ENCODE measurements at places on chromosomes 2 and 18. TPM values are rescaled to one million over a fixed set of nuclear protein-coding genes. Genes with fewer than 3 reads are reported as not detected.

The MYO3B gene
- 4.1 TPM for total RNA-seq

The RBM44 gene
- 1.9 TPM for total RNA-seq

The MARCHF4 gene
- total RNA-seq: not detected

The UGT1A10 gene
- not detected for total RNA-seq

The WDR54 gene
- 67.9 TPM for total RNA-seq

The ASPRV1 gene
- 2.0 TPM for total RNA-seq

The DNAJC5G gene
- total RNA-seq: not detected

The OSR1 gene
- not detected for total RNA-seq

The C2orf66 gene
- 0.60 TPM for total RNA-seq

The CRYGD gene
- not detected for total RNA-seq

The RIF1 gene
- 50.4 TPM for total RNA-seq

The PRADC1 gene
- total RNA-seq: 15.0 TPM

- DNase-seq: no peak
Measured at GRCh38 chr2:125310657-125311364, 1285.7 kb downstream of the CNTNAP5 start.

DNA sequence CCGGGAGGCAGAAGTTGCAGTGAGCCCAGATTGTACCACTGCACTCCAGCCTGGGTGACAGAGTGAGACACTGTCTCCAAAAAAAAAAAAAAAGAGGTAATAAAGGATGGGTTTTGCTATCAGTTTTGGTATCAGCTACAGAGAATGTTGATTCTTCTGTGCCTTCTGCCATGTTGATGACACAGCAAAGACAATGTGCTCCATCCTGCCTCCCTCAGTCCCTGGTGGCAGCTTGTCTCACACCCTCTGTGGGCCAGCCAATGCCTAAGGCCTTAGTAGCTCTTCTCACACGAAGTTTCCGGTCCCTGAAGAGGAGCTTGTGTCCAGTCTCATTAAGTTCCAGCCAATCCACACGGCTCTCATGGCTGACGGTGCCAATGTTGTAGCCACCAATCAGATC lies 17.6 kb downstream of the IFT172 start:
- DNase-seq: no peak

DNA sequence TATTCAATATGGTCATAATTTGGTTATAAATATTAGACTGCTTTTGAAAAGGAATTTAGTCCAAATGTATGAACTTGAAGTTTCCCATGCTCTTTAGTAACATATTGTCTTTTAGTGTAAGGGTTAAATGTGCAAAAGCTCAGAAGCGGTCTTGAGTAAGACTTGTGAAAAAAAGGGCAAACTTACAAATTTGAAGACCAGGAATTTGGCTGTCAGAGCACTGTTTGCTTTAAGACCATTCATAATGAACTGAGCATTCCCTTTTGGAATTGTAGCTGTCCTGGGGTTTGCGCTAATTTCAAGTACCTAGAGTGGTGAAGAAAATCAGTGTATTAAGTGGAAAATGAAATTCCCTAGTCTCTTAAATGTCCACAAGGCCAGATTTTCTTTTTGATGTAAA lies 6.9 kb upstream of the ZEB2 start:
- no peak for DNase-seq

DNA sequence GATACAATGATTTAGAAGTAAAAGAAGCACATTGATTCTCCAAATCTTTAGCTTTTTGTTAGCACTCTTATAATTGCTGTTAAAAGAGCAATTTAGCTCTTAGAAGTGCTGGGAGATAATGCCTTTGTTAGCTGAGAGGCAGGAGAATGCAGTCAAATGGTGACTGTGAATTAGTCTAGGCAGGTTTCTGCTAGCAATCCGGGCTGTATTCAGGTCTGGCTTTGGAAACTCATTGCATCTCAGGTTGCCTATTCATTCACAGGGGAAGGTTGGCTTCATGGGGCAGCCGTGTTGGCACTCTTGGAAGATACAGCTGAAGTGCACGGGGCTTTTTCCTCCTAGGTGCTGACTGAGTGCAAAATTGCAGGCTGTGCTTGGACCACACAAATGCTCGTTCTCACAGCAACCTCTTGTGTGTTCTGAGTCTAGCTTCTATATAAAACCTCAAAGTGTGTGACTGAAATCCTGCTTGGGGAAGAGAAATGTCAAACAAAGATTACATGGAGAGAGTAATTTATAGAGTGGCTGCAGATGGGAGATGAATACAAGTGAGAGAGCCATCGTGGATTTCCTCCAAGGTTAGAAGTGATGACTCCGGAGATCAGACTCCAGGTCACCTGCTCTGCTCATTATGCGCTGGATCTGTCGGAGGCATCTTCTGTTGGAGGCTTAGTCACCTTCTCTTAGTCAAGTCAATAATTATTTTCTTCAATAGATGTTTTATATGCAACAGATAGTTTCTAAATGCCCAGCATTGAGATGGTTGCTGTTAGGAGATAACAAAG lies 167.8 kb downstream of the PMAIP1 start:
- DNase-seq: no peak

GRCh38 chr18:55501579-55501978 lies 86.4 kb downstream of the TCF4 start:
- no peak for DNase-seq

DNA sequence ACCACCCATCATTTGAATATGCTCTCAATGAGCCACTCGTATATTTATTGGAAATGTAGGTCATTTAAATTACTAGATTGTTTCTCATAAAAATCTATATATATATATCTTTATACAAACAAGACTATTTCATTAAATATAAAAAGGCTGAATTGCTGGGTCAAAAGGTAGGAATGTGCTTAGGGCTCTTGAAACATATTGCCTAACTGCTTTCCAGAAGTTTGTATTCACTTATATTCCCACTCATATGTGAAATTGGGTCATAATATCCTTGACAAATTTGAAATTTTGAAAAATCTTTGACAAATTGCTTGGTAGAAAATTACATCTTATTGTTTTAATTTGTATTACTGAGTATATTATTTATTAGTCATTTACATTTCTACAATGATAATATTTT lies 999.8 kb upstream of the CDH2 start:
- DNase-seq: no peak

DNA sequence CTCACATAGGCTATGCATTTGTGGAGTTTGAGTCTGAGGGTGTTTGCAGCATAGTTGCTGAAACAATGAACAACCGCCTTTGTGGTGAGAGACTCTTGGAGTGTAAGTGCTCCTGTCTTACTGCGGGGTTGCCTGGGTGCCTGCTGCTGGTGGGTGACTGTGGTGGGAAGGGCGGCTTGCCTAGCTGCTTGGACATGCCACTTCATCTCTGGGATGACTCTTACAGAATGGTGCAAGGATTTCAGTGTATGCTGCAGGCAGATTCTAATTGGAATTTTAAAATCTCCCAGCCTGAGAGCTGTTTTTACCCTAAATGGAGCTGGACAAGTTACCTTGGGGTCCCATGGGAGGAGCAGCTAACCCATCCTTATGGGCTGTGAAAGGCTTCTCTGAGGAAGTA lies 50.1 kb downstream of the CYP27C1 start:
- no peak for DNase-seq

DNA sequence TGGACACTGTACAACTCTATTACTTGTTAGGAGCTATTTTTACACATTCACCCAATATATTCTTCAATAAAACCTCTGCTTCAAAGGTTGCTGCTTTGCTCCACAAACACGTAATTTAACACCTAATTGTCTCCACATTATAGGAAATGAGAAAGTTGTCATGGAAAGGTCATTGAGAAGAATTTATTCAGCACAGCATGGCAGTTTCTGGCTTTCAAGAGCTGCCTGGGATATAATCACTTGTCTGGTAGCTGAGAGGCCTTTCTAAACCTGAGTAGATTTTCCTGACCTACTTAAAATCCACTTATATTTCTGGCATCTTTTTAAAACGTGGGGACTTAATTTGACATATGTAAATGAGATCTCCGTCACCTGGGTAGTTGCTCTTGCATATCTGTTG lies 216.1 kb downstream of the ZNF804A start:
- DNase-seq: no peak

GRCh38 chr2:208096080-208096479 lies 28.2 kb downstream of the CRYGD start:
- no peak for DNase-seq

- DNase-seq: no peak
Measured at GRCh38 chr2:147865560-147865959, 20.7 kb downstream of the ACVR2A start.

DNA sequence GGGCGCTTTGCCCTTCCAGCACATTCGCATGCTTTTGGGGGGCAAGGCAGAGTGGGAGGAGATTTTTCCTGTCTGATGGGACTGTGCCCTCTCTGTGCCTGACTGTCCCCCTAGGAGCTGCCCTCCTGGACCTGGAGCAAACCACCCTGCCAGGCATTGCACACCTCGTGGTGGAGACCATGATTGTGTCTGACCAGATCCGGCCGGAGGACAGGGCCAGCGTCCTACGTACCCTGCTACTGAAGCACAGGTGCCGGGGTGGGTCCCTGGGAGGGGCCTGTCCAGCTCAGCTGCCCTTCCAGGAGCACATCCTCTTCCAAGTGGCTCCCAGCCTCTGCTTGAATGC lies 5.3 kb downstream of the SLC4A3 start:
- DNase-seq: no peak

DNA sequence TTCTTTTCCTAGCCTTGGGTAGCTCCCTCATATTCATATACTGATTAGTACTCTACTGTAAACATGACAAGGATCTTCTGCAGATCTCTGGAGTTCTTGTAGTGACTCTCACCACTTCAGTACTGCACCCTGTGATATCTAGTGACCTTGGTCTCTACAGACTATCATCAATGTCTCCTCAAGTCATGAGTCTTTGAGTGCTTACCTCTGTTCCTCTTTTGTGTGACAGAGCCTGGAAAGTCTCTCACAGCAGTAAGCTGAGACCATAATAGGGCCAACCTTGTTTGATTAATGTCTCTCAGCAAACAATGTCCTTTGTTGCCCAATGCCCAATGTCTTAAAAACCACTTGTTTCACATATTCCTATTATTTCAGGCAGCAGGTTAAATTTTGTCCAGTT lies 34.2 kb upstream of the BAZ2B start:
- DNase-seq: no peak

DNA sequence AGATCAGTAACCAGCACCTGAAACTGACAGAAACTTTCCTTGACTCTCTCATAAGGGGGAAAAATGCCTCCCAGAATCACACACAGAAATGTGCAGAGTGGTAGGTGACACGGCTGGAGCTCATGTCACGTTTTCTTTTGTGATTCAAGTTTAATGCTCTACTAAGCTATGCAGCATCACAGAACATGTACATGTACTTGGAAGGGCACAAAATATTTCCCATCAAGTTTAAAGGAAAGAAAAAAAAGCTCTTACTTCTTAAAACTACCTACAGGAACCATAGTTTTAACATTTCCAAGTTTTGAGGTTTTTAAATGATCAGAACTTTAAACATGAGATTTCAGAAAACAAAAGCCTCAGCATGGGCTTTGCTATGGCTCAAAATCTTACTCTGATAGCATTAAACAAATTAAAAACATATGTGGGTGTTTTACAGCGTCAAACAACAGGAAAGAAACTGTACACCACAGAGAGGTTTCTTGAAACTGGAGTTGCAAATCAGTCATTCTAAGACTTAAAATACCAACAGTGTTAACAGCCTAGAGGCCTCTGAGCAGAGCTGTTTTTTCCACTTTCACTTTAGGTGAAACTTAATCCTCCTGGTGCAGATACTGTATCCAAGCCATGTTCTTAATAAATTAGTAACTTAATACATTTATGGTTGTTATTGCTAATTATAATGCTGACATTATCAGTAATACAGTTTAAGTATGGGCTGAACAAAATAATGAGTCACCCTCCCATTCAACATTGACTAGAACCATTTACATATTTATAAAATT lies 30.1 kb downstream of the MBP start:
- DNase-seq: peak; percentile 30

DNA sequence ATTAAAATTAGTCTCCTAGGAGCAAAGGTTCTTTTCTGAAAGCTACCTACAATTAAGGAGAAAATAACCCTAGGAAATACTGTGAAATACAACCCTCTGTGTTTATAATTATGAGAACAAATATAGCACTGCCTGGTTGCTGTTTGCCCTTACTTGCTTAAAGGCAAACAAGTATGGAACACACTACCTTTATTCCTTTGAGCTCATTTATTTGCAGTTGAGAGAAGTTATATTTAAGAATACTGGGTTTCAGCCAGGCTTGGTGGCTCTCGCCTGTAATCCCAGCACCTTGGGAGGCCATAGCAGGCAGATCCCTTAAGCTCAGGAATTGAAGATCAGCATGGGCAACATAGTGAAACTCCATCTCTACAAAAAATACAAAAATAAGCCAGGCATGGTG lies 23.1 kb upstream of the IAH1 start:
- no peak for DNase-seq

DNA sequence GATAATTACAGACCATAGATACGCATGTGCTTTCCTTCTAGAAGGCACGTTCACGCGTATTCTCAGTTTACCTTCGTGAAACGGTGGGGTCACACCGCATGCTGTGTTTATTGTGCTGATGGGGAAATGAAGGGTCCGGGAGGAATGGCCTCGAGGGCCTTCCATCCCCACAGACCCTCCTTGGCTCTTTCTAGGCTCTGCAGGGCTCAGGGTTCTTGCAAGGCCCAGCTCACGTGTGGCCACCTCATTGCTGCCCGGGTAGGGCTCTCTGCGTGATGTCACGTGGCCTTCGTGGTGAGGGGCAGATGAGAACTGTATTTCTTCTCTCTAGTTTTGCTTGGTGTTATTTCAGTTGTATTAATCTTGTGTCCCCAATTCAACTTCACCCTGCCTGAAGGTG lies 133.5 kb upstream of the ALKAL2 start:
- DNase-seq: no peak

- no peak for DNase-seq
Measured at GRCh38 chr2:63506320-63506719, 82.0 kb downstream of the WDPCP start.

- DNase-seq: peak; percentile 31
Measured at GRCh38 chr2:225030203-225030602, 12.1 kb downstream of the DOCK10 start.

GRCh38 chr2:72131371-72131891 lies 16.2 kb downstream of the CYP26B1 start:
- DNase-seq: no peak

- no peak for DNase-seq
Measured at GRCh38 chr2:235749121-235749770, 255.4 kb downstream of the AGAP1 start.

DNA sequence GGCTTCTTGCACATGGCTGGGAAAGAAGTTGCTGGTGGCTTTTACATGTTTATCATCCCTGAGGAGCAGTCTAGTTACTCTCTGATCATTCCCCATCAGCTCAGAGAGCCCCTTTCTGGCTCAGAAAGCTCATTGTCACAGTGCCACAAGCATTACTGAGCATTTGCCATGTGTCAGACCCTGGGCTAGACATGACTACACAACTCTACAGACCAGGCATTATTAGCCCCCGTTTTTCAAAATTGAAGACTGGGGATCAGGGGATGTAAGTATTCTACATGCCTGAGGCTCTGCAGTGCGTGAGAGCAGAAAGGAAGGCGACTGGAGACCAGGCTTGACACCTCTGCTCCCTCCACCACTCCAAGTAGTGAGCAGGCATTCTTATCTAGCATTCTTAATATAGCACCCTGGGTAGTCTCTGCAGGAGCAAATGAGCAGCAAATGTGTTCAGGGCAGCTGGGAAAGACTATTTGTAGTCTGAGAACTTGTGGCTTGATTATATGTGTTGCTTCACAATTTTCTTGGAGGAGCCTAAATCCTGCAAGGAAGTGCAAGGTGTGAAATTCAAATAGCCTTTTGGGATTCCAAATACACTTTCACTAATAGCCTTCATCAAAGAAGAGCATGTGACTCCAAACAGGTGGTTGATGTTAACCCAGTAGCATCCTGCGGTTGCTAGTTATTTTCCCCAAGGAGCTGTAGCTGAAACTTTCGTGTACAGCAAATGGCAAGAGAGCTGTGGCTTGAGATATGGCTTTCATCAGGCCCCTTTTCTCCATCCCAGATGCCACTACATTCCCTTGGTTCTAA lies 143.2 kb downstream of the DDX1 start:
- DNase-seq: no peak
